ENCODE measurements at places on chromosomes 6 and 20.

DNA sequence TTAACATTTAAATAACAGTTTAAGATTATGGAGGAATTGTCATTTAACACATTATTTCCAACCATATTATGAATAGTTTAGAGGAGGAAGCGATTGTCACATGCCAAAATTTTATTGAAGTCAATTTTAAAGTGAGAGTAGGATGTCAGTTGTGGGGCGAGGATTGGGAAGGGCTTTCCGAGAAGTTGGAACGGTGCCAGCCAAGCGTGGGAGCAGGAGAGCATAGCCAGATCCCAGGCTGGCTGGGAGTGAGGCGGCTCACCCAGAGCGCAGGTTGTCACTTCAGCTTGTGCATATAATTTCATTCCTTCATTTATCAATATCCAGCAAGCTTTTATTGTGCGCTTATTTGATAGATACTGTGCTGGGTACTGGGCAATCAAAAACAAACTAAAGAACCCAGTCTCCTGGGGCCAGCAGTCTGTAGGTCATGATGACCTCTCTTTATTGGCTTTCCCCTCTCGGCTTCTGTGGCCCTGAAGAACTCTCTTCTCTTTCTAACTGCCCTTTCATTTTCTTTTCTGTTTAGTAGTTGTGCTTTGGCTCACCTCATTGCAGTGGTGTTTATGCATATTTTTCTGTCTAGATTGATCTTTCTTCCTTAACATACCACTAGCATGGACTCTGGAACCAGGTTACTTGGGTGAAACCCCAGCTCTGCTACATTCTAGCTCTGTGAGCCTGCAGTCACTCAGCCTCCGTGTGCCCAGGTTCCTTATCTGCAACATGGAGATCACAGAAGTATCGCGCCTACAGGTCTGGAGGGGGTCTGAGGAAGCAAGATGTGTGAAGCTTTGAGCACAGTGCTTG is 6.4 kb downstream of the CEP43 start:
- peak; percentile 8 for DNase-seq

- DNase-seq: no peak
Observed at GRCh38 chr6:12962529-12962928, 246.0 kb downstream of the PHACTR1 start.

DNA sequence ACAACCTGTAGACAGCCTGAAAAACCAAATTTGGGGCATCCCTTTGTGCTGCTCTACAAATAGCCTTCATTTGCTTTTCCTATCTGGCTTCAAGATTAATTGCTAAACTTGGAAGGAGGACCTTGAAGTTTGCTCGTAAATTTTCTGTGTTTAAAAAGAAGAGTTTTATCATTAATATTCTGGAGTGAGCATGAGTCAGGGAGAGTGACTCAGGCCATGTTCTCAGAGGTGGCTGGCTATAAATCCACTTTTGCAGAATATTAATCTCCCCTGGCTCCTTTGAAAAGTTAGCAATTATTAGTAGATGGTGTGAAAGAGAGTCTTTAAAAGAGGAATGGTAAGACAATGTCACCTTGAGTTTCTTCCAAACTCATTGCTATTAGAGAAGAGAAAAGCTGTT is 91.0 kb downstream of the ANKEF1 start:
- peak; percentile 14 for DNase-seq

GRCh38 chr6:87136963-87137362 is 18.4 kb upstream of the ZNF292 start:
- DNase-seq: no peak

DNA sequence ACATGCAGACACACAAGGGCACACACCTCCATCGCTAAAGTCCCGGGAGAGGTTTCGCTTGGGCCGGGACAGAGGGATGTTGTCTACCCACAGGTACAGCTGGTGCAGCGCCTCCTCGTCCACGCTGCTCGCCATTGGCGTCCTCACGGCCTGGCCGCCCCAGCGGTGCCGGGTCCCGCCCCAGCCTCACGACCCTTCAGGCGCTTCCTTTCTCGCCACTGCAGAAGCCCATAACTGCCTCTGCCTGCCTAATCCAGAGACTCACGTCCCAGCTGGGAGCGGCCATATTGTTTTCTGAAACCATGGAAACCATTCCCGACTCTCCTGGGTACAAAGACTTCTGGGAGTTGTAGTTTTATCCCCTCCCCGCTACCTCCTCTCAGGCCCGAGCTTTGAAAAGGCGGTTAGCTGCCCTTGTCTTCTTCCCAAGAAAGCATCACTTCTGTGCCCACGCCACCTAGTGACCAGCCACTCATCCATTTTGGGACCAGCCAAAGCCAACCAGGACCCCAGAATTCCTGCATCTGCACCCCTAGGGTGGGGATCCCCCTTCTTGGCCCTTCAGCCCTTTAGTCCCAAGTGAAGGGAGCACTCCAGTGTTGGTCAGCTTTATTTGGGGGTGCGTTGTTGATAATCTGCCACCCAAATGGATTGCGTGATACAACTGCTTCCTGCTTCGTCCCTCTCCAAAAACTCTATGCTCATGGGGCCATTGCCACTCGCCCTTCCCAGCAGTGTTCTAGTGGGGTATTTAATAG is at the start of gene SPEF1:
SPEF1 (minus strand) TSS at position 296 of the 758 bp plus-strand sequence; CDS start at position 135, 161 bp downstream.
- DNase-seq: peak; percentile 85
